Frontal cortex (tissue), 4 donors: ENCODE measurements at places on chromosomes 4 and X. TPM values are rescaled to one million over a fixed set of nuclear protein-coding genes. Genes with fewer than 3 reads are reported as not detected.

DNA sequence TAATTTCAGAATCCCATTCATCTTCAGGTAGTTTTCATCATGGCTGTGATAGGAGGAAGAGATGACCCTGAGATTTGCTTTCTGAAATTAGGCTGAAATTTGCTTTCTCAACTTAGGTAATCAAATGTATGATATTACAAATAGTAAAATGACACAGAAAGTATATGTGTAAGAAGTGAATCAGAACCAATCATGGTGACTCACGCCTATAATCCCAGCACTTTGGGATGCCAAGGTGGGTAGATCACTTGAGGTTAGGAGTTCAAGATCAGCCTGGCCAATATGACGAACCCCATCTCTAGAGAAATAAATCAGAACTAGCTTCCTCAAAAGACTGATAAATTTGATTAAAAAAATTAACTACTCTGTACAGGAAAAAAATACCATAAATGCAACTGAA is 555.4 kb downstream of the STPG2 start:
- no peak for DNase-seq

DNA sequence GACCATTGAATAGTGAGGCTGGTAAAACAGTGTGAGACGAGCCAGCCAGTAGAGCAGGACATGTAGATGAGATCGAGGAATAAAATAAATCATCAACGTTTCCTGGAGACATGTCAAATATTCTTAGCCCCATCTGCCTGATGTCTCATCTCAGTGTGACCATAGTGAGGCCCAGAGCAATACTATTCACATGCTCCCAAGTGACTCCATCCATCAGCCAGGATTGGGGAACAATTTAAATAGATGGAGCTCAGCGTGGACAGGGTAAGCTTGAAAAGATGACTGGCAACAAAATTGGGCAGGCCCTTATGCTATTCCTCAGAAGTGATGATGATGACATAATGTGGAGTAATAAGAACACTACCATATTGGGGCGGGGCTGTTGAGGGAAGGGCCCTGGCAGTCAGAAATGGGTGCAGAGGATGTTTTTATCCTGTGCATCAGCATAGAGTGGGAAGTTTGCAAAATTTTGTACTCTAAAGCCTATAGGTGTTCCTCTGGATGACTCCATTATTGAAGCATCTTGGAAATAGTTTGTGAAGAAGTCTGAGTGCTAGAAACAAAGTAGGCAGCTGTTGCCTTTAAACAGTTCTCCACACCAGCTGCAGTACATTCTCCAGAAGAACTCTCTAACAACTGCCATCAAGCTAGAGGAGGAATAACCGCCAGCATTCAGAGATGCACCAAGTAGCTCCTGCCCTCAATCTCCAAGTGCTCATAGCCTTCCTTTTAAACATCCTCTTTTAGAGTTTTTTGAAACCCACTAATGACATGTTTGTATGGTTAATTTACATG is 333.0 kb downstream of the DCHS2 start:
- no peak for DNase-seq

DNA sequence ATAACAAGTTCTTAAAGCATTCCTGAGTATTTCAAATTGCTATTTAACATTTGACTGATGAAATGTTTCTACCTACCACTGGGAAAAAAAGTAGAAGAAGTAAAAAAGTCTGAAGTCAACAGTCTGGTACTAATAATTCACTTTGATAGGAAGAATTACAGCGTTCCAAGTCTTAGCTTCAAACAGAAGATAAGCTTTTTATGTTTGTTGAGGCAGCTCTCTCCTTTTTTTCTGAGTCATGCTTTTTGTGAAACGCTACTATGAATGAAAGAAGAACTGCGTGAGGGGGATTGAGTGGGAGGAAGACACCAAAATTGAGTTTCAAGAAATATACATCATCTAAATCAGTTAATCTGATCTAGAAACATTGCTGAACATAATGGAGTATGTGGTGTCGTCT is 13.0 kb upstream of the KDR start:
- no peak for DNase-seq

DNA sequence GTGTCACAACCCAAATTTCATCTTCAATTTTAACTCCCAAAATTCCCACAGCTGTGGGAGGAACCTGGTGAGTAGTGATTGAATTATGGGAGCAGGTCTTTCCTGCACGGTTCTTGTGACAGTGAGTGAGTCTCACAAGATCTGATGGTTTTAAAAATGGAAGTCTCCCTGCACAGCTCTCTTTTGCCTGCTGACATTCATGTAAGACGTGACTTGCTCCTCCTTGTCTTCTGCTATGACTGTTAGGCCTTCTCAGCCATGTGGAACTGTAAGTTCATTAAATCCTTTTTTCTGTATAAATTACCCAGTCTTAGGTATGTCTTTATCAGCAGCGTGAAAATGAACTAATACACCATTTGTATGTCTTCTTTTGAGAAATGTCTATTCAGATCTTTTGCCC is 13.0 kb upstream of the BLTP1 start:
- DNase-seq = no peak

FGG gene
- not detected for total RNA-seq

DNA sequence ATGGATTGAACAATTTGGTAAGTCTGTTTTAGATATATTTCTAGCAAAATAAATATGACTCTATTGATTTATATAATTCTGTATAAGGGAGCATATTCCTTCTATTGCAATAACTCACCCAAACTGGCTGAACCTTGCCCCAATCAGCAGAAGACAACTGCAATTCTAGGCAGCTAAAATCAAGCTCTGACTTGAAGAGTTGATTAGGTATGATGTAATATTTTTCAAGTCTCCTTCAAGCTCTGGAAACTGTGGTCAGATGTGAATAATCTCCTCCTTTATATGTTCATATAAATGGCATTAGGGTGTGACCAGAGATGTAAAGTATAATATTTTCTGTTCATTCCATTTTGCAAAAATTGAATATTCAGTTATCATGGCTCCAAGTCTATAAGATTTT is 8.2 kb downstream of the RASSF6 start:
- no peak for DNase-seq

- DNase-seq = no peak
Observed at GRCh38 chrX:15567886-15568616, 32.7 kb downstream of the ACE2 start.

GRCh38 chr4:26342328-26343037 is 21.7 kb downstream of the RBPJ start:
- no peak for DNase-seq

PCDH18 gene
- 30.6 TPM for total RNA-seq

- DNase-seq = no peak
Observed at GRCh38 chr4:164058776-164059445, 564.4 kb downstream of the TMA16 start.

DNA sequence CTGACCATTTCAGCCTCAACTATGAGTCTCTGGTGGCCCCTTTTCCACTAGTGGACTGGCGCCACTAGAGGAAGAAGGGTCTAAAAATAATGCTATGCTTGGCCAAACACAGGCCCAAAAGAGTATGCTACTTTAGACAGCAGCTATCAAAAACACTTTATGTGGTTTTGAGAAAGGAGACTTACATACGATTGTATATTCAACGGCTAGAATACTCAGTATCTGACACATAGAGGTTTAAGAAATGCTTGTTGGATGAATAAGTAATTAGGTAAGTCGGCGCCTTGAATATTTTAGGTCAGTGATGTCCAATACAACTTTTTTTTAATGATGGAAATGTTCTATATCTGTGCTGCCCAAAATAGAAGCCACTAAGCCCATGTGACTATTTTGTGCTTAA is 25.7 kb upstream of the TMPRSS11A start:
- DNase-seq = no peak

BGN gene
- 1.6 TPM for total RNA-seq

DNA sequence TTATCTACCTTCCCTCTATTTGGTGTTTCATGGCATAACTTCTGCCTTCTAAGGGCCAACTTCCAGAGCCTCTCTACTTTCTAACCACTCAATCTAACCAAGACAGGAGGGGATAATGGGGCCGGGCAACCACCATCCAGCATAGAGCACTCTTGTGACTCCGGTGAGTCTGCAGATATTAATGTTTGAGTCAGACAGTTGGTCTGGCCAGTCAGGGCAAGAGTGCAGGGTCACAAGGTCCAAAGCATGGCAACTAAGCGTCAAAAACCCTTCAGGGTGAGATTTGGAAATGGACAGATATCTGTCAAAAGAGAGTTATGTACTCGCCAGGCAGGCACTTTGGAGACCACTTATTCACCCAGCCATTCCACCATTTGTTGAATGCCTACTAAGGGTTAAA is 105.0 kb downstream of the PALLD start:
- no peak for DNase-seq

TSPAN7 gene
- total RNA-seq = 60.7 TPM

DNA sequence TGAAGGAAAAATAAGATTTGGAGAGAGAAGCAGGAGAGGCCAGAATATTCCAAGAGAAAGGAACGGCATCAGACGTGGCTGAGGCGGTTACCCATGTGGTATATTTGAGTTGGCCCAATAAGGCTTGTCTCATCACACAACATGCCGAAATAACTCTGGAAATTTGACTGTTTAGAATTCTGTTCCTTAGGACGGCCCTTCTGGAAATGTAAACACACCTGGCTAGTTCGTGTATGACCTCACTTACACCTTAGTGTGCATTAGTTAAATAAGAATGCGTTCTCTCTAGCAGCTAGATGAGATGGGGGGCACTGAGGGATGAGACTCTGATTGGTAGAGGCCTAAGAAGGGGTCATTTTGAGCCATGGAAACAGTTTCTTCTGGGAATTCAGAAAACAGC is 33.2 kb upstream of the PLAC1 start:
- DNase-seq = no peak

GRCh38 chrX:132501606-132502005 is 12.8 kb upstream of the MBNL3 start:
- DNase-seq = no peak

DNA sequence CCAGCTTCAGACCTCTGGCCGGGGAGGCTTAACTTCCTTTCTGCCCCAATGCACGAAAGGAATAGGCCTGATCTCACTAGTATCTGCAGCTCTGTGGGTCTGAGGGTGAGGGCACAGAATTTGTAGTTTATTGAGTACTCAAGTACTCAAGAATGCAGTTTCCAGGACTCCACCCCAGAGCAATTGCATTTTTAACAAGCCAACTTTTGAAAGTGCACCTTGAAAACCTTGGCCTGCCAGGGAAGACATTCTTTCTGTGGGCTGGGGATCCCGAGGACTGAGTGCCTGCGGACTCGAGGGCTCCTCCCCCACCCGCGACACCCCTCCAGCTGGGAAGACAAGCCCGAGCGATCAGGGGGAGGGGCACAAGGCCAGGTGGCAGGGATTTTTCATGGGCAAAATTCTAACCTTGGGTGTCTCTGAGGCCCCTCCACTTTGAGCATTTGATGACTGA is 22.4 kb downstream of the RS1 start:
- no peak for DNase-seq

- DNase-seq = no peak
Observed at GRCh38 chr4:1023075-1023640, 11.7 kb downstream of the FGFRL1 start.

GNPDA2 gene
- total RNA-seq = 30.6 TPM

- no peak for DNase-seq
Observed at GRCh38 chrX:107571296-107571998, 56.9 kb upstream of the PRPS1 start.

DNA sequence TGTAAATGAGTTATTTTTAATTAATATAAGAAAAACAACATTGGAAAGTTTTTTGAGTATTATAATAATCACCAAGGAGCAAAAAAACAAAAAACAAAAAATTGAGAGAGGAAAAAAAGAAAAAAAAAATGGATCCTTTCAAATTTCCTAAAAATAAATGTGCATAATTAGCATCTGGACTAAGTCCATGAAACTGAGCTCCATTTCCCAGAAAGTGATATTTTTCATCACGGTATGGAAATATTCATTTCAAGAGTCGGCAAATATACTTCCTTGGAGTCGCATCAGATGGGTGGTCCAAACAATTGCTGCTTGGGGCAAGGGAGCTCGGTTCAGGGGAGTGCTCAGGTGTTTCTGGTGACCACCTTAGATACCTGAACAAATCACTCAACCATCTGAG is 305.1 kb downstream of the LDB2 start:
- no peak for DNase-seq

GRCh38 chr4:4477796-4478195 is 64.1 kb downstream of the STX18 start:
- DNase-seq = no peak

DNA sequence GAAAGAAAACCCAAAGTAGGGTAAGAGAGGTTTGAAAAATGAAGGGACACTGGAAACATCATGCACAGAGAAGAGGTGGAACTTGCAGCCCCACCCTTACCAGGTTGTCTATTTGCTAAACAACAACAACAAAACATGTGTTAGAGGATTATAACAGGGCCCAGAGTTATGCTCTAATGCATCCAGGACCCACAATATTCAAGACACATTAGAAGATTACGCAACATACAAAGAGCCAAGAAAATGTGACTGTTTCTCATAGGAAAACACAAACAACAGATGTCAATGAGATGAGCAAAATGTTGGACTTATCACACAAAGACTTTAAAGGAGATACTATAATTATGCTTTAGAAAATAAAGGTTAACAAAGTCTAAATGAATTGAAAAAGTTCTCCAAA is 128.5 kb downstream of the LRBA start:
- no peak for DNase-seq

DNA sequence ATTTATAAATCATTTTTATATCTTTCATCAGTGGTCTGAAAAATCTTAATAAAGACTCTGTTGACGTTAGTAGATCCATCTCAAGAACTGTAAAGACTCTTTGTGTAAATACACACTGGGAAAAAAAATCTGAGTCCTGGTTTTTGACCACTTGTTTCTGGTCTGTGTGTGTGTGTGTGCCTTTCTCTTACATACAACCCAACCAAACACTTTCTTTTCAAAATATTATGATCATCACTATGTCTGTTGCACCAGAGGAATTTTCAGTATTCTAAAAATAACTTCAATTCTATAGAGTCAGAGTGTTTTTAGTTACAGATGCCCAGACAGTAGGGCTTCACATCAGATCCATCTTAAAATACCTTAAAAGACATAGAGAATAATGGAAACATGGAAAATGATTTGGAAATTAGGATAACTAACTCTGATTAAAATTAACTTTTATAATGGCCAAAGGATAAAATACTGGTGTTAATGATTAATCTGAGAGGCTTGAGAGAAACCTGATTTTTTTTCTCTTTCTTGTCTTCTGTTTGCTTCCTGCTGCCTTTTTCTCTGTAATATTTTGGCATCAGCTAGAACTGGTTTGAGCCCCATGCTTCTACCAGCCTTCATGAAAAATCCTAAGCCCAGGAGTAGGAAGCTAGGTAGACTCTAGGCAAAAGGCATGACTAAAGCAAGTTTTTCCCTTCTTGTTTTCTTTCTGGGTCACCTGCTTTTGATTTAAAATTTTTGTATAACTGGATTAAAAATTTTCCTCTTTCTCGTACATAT is 99.7 kb downstream of the ATXN3L start:
- no peak for DNase-seq

LONRF3 gene
- total RNA-seq = 1.6 TPM

GRCh38 chr4:1291996-1292702 is 2.5 kb downstream of the MAEA start:
- no peak for DNase-seq

CEP135 gene
- 20.0 TPM for total RNA-seq
